NCI-H2107 (cell line): ENCODE measurements at places on chromosomes 13 and 19.

GRCh38 chr19:27911122-27911898, 1301.6 kb downstream of the UQCRFS1 start:
- no peak for DNase-seq

DNA sequence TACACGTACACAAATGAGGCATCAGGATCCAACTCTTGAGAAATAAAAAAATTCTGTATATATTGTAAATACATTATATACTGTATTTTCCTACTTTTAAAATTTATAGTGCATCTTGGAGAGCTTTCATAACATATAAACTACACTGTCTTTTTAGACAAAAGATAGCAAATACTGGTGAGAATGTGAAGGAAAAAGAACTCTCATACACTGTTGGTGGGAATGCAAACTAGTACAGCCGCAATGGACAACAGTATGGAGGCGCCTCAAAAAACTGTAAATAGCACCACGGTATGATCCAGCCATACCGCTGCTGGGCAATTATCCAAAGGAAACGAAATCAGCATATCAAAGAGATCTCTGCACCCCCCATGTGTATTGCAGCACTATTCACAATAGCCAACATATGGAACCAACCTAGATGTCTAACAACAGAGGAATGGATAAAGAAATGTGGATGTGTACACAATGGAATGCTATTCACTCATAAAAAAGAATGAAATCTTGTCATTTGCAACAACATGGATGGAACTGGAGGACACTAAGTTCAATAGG, 292.4 kb downstream of the EFNB2 start:
- no peak for DNase-seq

DNA sequence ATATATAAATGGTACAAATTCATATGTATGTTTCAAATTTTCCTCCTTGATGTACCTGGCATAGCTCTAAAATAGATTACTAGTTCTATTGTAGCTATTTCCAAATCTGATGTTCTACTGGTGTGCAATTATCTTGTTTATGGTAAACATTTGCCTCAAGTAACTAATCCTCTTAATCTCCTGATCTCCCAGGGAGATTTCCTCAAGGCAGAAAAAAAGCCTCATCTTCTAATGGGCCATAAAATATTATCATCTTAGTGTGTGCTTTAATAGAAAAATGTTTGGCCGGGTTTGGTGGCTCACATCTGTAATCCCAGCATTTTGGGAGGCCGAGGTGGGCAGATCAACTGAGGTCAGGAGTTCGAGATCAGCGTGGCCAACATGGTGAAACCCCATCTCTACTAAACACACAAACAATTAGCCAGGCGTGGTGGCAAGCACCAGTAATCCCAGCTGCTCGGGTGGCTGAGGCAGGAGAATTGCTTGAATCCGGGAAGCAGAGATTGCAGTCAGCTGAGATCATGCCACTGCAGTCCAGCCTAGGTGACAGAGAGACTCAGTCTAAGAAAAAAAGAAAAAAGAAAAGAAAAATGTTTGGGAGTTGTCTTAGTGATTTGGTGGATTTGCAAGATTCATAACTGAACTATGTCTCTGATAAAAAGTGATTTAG, 498.9 kb upstream of the SLITRK5 start:
- DNase-seq: no peak

- DNase-seq: no peak
Observed at GRCh38 chr13:39884166-39884565, 228.7 kb downstream of the COG6 start.

GRCh38 chr13:43938449-43938848, 58.7 kb downstream of the LACC1 start:
- no peak for DNase-seq

DNA sequence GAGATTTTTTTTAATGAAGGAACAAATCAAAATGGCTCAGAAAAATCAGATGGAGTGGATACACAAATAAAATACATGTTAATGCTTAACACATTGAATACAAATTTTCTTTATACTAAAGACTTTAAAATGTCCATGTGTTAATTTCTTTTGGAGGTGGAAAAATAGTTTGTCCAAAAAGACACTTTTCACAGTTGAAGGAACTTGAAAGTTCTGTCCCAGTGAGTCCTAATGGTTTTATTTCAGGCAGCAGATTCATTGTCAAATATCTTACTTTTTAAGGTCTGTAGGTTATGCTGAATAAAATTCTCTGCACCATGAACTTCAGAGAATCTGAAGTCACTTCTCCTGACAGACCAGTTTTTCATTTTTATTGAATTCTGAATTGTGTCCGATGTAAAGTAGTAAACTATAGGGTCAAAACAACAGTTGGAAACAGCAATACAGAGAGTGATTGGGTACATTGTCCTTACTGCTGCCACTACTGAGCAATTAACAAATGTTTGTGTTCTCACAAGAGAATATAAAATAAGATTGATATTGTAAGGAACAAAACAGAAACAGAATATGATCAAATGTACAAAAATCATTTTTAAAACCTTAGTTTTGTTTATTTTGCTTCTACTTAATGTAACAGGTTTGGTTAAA, 1.6 kb downstream of the LPAR6 start:
- DNase-seq: no peak

DNA sequence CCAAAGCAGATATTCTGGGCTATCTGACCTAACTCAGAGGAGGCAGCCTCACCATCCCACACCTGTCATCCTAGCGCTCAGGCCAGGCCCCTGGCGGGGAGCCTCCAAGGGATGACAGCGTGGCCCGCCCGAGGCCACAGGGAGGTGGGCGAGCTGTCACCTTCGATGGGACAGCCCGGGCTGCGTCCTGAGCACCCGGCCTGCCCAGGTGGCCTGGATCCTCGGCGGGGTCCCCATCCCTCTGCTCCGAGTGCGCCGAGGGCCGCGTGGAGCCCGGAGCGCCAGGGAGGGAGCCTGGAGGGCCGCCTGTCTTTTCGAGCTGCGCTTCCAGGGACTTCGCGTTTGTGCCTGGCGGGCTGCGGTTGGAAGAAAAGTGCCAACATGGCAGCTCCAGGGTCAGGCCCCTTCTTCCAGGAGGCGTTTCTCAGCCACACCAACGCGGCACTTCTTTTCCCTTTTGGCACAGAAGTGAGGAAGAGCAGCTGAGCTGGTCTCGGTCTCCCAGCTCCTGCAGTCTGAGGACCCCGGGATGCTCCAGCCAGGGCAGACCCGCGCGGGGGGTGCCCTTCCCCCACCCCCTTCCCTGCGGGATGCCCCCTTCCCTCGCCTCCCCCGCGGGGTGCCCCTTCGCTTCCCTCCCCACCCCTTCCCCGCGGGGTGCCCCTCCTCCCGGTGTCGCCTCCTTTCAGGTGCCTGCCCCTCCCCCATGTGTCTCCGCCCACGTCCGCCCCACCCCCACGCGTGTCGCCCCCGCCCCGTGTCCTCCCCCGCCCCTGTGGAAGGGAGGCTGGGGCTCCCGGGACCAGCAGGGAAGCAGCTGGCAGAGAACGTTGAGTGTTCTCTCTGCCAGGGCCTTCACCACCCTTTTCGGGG, 42.3 kb downstream of the GJA3 start:
- DNase-seq: no peak

DNA sequence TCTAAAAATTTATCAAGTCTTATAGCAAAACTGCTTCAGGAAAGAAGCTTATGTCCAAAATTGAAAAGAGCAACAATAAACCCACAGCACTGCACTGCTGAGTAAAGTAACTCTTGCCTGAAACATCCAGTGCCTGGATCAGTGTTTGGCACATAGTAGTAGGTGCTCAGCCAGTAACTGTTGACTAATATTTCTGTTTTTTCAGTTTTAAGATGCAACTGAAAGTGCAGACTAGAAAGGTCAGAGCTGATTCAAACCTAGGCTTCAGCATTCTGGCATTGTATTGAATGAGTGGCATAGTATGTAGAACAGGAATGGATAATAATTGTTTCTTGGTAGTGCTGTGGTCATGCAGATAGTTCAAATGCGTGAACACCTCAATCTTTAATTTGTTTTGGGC, 67.6 kb downstream of the UBL3 start:
- no peak for DNase-seq

- DNase-seq: no peak
Observed at GRCh38 chr13:101811881-101812280, 359.4 kb downstream of the ITGBL1 start.

DNA sequence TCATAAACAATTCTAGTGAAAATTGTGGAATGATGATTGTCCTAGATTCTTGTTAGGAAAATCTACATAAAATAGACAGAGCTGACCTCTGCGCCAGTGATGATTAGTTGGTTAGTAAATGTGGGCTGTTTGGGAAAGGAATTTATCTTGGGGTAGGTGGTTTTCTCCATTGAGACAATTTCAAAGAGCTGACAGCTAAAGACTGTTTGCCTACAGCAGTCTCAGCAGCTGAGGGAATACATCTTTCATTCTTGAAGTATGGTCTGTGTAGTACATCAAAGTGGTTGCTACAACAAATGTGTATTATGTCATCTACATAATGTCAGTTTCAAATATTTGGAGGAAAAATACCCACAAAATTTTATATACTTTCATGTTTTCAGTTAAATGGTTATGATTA, 117.2 kb upstream of the TRPC4 start:
- DNase-seq: no peak

DNA sequence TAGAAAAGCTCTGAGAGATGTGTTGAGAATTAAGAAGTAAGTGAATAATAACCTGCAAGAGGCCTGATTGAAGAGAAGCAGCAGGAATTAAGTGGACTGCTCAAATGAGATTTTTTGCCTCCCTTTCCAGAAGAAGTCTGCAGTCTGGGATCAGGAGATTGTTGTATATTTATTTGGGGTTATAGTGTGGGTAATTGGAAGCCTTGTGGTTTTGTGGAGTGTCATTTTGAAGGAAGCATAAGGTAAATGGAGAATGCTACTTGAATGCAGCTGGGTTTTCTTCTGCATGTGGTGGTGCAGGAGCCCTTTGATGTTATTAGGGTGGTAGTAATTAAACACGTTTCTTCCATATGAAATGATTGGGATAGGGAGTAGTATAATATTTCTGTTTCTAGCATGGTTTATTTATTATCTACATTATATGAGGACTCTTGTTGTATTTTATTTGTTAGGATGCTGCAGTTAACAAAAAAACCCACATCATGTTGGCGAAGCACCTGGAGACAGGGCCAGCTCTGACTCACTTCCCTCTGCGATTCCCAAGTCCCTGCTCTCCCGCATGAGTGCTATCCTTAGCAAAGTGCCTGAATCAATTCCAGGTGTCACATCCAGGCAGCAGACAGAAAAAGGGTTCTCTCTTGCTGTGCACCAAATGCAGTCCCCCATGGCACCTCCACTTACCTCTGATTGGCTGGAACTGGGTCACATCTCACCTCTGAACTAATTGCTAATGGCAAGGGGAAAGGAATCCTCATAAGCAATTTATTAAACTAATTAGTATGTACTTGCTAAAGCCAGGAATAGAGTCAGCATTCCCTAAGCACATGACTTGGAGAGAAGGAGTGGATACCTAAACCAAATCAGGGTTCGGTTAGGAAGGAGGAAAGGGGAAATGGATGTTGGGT, 54.8 kb downstream of the DGKH start:
- DNase-seq: no peak

DNA sequence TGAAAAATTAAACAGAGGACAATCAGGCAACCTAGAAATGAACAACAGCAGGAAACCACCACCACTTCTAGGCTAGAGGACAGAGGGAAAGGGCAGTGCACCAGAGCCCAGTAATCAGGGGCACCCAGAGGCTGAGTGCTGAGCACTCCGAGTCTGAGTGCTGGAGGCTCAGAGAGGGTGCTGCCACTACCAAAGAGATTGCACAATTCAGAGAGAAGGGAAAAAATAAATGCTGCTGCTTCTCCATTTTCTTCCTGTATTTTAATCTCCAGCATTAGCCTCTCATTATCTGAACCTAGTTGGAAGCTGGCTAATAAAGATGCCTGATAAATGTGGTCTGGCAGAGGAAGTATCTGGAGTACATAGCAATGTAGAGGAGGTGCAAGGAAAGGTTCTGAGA, 11.8 kb upstream of the ZNF175 start:
- DNase-seq: no peak

DNA sequence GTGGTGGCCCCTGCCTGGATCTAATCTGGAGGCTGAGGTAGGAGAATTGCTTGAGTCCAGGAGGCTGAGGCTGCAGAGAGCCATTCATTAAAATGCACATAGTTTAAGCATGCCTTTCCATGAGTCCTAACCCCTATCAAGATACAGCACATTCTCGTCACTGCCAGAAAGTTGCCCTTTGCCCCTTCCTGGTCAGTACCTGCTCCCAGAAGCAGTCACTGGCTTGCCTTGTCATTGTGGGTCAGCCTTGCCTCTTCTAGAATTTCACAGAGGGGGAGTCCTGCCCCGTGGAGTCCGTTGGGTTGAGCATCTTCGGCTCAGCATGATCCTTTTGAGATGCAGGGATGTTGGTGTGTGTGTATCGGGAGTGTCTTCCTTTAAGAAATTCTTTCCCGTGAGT, 10.8 kb downstream of the BICRA start:
- no peak for DNase-seq

- DNase-seq: no peak
Observed at GRCh38 chr13:75908141-75908540, 272.0 kb downstream of the LMO7 start.

- no peak for DNase-seq
Observed at GRCh38 chr13:105679838-105680237, 855.6 kb downstream of the EFNB2 start.

GRCh38 chr13:48831248-48831647, 144.5 kb upstream of the FNDC3A start:
- DNase-seq: no peak

DNA sequence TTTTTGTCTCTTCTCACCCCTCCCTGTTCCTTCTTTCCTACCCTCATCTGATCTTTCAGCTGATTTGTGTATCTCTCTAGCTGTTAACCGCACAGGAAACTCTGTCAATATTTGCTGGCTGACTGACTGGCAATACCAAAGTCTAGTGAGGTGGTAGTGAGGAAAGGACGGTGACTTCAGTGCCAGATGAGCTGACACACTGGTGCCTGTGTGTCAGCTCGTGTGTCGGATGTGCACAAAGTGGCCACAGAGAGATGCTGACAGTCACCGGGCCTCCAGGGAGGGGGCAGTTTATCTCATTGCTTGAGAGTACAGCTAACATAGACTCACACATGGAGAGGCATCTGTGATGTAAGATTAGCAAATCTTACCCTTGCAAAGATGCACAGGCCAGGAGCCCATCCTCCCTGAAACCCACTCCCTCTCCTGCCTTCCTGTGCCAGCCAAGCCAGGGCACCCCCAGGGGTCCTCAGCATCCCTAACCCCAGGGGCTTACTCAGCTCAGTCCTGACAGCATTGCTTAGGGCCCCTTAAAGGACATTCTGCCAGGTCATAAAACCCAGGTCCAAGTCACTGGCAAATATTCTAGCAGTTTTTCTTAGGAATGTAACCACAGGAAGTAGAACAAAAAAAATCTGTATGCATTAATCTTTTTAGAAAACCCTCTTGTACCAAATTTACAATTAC, 80.2 kb downstream of the SHISA2 start:
- DNase-seq: no peak
